ENCODE measurements at places on chromosomes 3 and 15.

GRCh38 chr3:48426944-48427629 is 2.8 kb downstream of the PLXNB1 start:
- DNase-seq = no peak

DNA sequence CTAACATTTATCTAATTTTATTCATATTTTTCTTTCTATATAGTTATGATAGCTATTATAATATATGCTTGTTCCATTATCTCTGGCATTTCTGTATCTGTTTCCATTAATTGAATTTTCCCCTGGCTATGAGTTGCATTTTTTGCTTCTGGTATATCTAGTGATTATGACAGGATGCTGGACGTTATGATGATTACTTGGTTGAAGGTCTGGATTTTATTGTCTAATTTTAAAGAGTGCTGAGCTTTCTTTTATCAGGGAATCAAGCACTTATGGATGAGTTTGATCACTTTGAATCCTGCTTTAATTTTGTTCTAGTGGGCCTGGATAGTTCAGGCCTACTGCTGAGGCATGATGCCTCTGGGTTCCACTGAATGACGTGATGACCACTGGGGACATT is 229.7 kb downstream of the CBLB start:
- no peak for DNase-seq

DNA sequence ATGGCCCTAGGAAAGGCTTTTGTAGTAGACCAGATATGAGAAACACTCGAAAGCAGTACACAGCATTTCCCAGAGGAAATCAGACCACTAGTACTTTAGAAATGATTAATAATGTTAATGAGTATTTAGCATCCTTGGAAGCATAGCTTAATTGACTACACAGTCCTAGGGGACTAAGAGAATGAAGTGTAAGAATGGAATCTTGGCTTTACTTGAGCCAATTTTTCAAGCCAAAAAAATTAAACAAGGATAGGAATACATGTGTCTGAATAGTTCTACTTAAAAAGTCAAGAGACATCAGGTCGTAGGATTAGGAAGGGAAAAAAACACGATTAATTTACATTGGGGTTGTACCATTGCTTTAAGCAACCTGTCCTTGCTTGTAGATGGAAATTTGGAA is 38.2 kb downstream of the DPPA2 start:
- DNase-seq = no peak

DNA sequence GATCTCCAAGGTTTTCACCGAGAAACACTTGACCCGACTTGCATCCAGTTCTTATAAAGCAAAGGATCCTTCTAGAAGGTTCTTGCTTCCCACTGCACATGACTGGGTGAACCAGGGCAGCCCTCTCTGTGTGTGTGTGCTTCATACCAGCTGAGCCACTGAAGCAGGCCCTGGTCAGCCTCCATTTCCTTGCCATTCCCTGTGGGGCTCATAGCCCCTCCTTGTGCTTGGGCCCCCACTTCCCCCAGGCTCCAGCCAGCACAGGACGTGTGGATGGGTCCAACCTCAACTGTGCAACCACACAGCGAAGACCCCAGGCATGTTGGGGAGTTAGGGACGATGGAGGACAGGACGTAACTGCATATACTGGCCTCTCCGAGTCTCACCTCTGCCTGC is 15.5 kb downstream of the KLF15 start:
- no peak for DNase-seq

- no peak for DNase-seq
Measured at GRCh38 chr15:40338921-40339620, 1.7 kb downstream of the CCDC9B start.

DNA sequence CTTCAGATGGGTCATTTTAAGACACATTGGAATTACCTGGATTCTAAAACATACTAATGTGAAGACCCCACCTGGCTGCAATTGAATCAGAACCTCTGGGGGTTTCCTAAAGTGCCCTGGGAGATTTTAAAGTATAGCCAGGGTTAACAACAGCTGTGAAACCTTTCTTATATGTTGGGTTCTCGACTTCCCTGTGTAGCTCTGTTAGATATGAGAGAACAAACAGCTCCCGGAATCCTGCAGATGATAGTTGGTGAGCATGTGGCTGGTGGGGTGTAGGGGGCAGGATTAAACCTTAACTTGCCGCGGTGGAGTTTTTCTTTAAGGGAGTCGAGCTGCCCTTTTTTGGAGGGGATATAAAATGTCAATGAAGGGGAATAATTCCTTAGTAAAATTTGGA is 12.1 kb downstream of the PLCL2 start:
- no peak for DNase-seq

DNA sequence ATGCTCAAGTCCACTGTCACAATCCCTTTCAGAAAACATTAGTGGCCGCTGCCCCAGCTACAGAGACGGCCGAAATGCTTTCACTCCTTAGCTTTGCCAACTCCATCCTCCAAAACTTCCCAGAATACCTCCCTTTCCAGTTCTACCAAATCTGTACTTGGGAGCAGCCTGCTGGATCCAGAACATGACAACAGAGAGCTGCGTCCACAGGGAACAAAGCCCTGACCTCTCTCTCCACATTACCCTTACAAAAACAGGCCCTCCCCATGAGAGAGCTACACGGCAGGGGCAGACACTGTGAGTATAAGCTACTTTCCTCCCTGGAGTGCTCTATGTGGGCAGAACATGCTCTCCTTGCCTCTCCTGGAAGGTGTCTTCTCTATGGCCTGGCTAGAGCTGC is 6.3 kb downstream of the RBM15B start:
- DNase-seq = no peak

All from effector memory CD8-positive, alpha-beta T cell (primary cell).